Activated B cell treated with CpG ODN at 0.5 μM for 24 hours (primary cell): ENCODE measurements at places on chromosomes 16 and 17. TPM values are rescaled to one million over a fixed set of nuclear protein-coding genes. Genes with fewer than 3 reads are reported as not detected.

The APOBR gene
- 2.9 and 3.2 TPM in 2 replicates for total RNA-seq

The LGALS3BP gene
- total RNA-seq: 1.3 and 3.5 TPM in 2 replicates

The KLHL10 gene
- total RNA-seq: not detected in 2 replicates

The RND2 gene
- total RNA-seq: 0.05 and 0.13 TPM in 2 replicates

The TMEM235 gene
- not detected in 2 replicates for total RNA-seq

The OVCA2 gene
- 29.4 and 31.2 TPM in 2 replicates for total RNA-seq

The CHP2 gene
- total RNA-seq: not detected in 2 replicates

The ZP2 gene
- total RNA-seq: not detected in 2 replicates

The PPP1R1B gene
- not detected in 2 replicates for total RNA-seq

- DNase-seq: no peak
Measured at GRCh38 chr16:70728150-70728549, 42.3 kb upstream of the MTSS2 start.

GRCh38 chr17:49280061-49280460 lies 49.5 kb upstream of the PHOSPHO1 start:
- DNase-seq: no peak

DNA sequence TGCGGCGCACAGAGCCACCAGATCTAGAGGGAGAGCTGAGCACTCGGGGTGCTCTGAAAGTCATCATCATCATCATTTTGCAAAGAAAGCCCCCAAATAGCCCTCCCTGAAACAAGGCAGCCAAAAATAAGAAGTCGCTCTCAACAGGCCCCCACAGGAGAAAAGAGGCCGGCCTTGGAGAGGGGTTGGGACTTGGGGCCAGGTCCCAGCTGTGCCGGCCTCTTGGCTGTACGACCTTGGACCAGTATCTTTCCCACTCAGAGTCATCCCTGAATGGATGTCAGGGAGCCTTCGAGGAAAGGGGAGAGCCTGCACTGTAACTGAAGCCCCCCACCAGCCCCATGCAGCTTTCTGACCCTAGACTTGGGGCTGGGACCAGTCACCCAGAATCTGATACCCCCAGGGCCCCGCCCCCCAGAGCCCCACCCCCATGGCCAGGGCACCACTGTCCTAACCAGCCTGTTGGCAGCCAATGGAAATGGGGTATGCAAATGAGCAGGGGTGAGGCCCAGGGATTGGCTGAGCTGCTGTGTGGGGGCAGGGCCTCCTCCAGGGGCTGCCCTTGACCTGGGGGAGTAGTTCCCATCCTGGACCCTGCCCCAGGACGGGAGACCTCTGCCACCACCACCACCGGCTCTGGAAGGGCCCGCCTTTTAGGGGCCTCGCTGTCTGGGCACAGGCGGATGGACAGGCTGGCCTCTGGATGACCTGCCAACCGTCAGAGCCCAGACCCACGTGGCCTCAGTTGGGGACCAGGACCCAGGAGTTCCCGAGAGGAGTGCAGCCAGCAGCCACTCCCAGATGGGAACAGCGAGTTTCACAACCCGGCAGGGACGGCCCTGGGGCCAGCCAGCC lies 15.4 kb downstream of the ZFPM1 start:
- no peak for DNase-seq

- no peak for DNase-seq
Measured at GRCh38 chr17:43860927-43861622, 14.1 kb downstream of the CD300LG start.

DNA sequence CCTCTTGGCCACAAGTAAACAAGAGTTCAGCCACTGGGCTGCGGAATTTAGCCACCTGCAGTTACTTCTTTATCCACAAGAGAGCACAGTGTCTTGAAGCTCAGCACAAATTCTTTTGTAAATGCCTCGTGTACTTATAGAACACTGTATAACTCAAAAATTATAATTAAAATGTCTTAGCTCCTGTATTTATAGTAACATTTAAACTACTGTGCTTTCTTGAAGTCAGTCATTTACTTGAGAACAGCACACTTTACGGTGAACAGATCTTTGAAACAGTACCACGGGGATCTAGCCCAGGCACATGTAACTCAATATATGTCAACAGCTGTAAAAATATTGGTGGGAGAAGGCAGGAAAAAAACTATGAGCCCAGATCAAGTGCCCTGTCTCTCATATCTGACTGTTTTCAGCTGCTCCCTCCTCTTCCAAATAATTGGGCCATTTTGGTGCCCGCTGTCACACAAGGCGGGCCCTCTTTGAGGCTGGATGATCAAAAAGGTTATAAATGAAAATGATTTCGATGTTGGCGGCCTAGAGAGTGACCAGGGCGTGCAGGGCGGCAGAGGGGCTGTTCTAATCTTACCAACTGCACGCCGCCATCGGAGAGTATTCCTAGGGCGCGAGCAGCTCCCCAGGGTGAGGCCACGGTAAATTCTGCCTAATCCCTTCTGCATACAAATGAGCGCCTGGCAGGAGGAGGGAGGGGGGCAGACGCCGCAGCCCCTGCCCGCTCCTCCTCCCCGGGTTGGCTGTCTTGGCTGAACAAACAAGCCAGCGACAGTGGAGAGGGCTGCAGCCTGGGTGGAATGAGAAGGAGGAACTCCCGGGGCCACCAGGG lies 183.2 kb downstream of the C16orf78 start:
- DNase-seq: no peak

GRCh38 chr17:70204431-70204830 lies 35.1 kb downstream of the KCNJ2 start:
- no peak for DNase-seq

DNA sequence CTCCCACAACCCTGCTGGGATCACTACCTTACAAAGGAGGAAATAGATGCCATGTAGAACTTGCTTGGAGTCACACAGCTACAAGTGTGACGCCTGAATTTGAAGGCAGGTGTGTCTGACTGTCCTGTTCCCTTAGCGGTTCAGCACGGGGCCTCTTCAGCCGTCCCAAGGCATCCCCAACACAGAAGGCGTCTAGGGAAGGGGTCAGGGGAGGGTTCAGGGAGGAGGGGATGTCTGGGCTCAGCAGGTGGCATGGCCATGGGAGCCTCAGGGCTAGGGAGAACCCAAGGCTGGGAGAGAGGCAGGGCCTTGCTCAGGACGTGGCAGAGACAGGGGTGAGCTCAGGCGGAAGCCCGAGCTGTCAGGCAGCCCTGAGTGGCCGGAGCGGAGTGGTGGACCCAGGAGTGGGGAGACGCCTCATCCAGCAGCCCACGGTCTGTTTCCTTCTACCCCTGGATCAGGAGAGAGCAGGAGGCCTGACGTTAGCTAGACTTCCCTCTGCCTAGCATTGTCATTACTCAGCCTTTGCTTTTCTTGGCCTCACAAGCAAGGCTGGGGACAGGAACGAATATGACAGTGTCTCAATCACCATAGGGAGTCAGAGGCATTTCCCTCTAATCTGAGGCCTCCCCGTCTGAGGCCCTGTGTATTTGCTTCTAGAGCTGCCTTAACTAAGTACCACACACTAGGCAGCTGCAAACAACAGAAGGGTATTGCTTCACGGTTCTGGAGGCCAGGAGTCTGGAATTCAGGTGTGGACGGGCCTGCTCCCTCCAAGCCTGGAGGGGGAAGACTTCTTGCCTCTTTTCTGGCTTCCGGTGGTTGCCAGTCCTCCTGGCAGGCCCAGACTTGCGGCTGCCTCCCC lies 31.3 kb upstream of the ANKRD40CL start:
- no peak for DNase-seq

GRCh38 chr17:3988297-3989040 lies 24.2 kb upstream of the ATP2A3 start:
- DNase-seq: no peak

GRCh38 chr17:50845240-50846147 lies 10.1 kb downstream of the WFIKKN2 start:
- DNase-seq: no peak

DNA sequence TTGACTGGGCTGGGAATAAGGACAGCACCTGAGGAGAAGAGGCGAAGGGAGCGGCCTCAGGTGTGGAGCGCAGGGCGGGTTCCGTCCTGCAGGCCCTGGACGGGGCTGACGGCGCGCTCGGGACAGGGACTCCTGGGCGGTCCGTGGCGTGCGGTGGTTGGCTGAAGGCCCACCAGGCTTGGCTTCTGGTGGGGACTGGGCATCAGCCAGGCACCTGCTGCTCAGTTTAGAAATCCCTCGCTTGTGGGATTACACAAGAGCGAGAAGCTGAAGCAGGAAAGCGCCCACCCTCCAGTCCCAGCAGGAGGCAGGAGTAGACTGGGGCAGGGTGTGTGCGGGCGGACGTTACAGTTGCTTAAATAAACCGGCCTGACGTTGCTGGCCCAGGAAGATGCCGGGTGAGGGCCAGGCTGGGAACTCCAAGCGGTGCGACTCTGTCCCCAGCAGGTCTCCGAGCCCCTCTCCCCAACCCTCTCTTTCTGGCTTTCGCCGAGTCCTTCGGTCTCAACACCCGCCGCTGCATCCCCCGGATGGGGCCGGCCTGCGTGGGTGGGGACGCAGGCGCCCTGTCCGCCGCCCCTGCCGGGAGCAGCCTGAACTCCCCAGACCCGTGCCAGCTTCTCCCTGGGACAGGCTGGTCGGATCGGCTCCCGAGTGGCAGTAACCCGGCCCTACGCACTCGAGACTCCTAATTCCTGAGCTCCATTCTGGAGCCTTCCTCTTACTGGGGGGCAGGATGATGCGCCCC lies 639 bp downstream of the MIF4GD start:
- no peak for DNase-seq

DNA sequence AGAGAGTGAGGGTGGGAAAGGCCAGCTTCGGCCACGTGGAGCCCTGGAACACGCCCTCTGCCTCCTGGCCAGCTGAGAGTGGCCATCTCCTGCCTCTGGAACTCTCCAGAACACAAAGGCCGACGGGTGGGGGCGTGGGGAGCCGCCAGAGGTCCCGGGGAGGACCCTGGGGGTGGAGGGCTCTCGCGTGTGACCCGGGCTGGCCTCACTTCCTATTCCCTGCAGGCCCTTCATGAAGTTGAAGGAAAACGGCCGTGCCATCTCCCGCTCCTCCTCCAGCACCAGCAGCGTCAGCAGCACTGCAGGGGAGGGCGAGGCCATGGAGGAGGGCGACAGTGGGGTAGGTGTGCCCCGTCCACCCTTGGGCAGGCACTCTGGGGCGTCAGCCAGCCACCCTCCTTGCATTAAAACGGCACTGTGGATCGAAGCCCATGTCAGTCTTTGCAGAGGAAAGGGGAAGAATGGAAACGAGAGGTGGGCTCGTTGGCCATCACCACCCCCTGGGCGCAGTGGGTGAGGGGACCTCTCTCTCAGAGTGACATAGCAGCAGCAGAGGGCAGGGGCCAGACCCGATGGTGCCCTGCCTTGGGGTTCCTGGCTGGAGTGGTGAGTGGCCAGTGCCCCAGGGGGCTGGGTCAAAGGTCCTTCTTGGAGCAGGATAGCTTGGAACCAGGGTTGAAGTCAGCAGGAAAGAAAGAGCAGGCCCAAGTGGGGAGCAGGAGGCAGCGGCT lies 37.1 kb downstream of the OR1D5 start:
- DNase-seq: no peak

- no peak for DNase-seq
Measured at GRCh38 chr17:41771389-41772206, 14.9 kb downstream of the JUP start.

DNA sequence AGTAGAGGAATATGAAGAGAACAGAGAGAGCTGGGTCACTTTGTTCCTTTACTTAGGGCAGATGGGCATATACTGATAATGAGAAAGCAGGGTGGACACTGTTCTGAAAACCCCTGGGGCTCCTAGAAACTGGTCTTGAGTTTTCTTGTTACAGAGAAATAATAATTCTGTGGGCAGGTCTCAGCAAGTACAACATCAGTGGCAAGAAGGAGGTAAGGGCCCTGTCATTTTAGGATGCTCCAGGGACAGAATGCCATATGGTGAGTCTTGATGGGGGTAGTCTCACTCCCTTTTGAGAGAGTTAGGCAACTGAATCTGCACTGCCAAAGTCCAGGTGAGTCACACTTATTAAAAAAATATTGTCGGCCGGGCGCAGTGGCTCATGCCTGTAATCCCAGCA lies 102.3 kb downstream of the KCNJ2 start:
- DNase-seq: no peak

GRCh38 chr16:26765087-26765486 lies 301.6 kb upstream of the C16orf82 start:
- DNase-seq: no peak

DNA sequence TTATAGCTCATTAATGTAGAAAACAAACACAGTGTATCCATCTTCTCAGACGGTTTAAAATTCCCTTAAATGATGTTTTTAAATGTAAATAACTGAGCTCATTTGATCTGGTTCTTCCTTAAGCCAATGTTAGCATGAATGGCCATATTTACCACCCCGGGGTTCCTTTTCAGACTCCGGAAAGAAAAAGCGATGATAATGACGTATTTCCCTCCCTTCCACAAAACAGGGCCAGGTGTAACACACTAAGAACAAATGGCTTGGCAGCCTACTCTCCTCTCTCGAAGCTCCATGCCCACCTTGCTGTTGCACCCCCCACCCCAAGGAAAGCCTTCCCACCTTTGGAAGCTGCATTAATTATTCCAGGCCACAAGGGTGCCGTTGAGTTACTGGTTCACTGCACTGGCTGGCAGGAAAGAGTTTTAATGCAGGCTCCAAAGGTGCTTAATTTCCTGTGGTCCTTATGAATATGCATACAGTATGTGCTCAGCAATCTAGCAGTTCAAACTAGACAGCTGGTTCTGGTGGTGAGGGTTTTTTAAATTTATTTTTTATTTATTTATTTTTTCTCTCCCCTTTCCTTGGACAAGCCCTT lies 378.9 kb downstream of the WWOX start:
- no peak for DNase-seq

- no peak for DNase-seq
Measured at GRCh38 chr17:77740481-77740880, 218.0 kb upstream of the TNRC6C start.
